GM13977 (cell line): ENCODE measurements at places on chromosomes 5 and 9.
A peak's percentile ranks its signal among the peaks of the same experiment; 100 is the strongest.

DNA sequence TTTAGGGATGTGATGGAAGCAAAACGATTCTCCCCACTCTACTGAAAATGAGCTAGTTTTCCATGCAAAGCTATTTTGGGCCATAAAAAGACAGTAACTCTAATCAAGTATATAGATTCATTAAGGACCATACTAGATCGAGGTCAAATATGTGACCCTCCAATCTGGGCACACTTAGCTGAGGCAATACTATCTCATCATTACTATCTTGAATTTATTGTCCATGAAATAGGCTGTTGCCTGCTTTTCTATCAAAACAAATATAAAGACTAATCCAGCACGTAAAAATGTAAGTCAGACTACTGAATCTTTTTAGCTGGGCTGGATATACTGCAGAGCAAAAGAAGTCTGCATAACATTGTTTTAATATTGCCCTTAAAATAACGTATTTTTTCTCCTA is 943.1 kb downstream of the NR2F1-AS1 start:
- no peak for DNase-seq

- DNase-seq = no peak
Observed at GRCh38 chr9:115042781-115043509, 75.0 kb downstream of the TNC start.

DNA sequence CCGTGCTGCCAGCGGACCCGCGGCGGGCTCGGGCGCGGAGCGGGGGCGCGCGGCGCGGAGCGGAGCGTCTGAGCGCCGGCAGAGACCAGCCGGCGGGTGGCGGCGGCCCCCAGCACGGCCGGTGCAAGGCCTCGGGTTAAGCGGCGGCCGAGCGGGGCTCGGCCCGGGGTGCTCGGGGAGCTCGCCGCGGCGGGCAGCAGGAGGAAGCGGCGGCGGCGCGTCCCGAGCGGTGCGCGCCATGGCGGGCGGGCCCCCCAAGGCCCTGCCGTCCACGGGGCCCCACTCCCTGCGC is 150 bp downstream of the SNX30 start:
- DNase-seq = no peak

- no peak for DNase-seq
Observed at GRCh38 chr5:131791866-131792265, 5.0 kb downstream of the FNIP1 start.

- peak; percentile 92 for DNase-seq
Observed at GRCh38 chr9:129383561-129384490, 205.8 kb upstream of the IER5L start.

DNA sequence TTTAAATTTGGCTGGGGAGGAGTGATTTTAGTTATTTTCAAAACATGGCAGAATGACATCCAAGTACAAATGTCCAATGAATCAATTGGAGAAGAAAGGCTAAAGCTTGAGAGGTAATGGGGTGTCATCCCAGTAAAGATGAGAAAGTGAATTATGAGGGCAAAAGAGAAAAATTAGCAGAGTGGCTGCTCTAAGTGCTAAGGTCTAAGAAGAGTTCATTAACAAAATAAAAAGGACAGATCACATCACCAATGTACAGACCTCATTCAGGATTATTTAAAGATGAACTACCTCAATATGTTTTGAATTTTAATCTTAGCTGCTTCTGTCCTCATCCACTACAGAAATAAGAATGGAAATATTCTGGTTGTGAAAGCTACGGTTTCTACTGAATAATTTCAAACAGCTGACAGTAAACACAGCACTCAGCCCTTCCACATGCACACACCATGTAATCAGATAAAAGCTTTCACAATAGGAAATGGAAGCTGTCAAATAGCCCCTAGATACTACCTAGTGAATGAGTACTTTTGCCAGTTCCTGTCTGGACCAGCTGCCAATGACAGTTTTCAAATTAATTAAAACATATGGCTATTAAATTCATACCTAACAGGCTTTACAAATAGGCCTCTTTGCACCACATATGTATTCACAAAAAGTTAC is 171.5 kb downstream of the SSBP2 start:
- no peak for DNase-seq

GRCh38 chr5:32163785-32164184 is 10.3 kb downstream of the GOLPH3 start:
- DNase-seq = peak; percentile 29

GRCh38 chr5:136084698-136085097 is 47.9 kb upstream of the SMAD5 start:
- DNase-seq = no peak

GRCh38 chr5:40309851-40310250 is 369.9 kb upstream of the PTGER4 start:
- DNase-seq = no peak

GRCh38 chr9:5841771-5842573 is 9.1 kb upstream of the ERMP1 start:
- DNase-seq = no peak

DNA sequence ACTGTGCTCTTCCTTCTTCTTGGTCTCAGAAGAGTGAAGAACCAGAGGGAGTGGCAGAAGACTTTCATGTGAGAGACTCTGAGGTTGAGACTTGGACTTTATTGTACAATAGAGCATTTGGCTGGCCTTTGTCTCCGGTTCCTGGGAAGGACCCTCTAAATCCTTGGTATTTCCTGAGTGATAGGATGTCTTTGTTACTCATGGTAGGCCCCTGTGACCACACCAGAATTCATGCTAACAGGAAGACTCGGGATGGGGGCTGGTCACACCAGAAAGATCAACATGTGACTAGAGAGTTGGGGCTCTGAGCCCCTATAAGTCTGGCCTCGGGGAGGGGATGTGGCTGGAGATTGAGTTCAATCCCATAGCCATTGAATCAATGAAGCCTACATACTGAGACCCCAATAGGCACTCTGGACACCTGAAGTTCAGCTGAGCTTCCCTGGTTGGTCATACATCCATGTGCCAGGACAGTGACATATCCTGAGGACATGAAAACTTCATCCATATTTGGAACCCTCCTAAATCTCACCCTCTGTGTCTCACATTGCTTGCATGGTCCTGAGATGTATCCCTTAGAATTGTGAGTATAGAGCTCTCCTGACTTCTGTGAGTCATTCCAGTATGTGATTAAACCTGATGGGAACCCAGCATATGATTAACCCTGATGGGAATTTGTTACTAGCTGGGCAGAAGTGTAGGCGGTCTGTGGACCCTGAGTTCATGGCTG is 201.7 kb downstream of the GADD45G start:
- no peak for DNase-seq

- no peak for DNase-seq
Observed at GRCh38 chr9:103514767-103515166, 519.6 kb downstream of the CYLC2 start.

- DNase-seq = no peak
Observed at GRCh38 chr9:92949266-92949982, 2.1 kb downstream of the FGD3 start.

DNA sequence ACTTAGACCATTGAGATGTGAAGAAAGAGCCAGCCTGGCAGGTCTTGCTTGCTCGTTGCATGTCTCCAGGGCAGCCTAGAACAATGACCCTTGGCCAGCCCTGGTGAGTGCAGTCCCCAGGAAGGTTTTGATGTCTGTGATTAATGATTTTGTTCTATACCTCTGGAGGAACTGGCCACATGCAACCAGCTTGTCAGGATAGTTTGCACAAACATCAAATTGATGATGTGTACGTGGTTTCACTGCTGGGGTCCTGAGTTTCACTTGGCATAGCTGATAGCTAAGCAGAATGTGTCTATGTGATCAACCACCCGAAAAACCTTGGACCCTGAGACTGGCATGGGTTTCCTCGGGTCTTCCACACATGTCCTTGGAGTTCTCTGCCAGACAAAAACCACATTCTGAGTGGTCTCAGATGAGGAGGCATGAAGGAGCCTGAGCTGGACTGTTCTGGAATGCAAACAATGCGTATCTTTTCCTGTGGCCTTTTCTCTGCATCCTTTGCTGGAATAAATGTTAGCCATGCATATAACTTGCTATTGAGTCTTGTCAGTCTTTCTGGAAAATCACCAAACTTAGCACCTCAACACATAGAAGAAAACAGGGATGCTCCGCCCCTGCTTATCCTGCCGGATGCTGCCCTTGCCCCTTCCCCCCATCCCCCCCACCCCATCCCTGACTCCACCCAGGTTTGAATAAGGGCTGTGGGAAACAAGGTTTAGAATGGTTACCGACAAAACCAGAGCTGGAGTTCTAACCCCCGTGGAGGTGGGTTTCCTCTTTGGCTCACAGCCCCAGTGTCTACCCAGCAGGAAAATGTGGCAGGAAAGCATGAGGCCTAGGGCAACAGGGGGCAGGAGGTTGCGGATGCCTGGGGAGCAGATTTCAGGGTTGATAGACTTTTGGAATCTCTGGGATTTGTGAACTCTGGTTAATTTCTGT is 50.1 kb upstream of the ANKRD33B start:
- no peak for DNase-seq

DNA sequence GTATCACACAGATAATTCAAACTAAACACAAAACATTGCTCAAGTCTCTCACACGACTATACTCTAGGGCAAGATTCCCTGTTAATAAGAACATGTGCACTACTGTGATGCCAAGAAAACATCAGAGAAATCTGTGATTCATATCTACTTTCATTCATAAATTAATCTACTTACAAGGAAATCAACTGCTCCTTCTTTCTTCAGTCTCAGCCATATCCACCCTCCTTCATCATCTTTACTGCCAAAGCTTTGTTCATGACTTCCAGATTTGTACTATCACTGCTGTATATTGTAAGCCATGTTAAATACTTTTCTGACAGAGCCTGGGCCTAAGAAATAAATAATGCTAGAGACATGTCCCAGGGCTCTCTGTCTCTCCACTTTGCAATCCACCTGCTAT is 35.1 kb downstream of the CTNNAL1 start:
- DNase-seq = no peak

GRCh38 chr5:95331358-95331757 is 46.5 kb upstream of the MCTP1 start:
- DNase-seq = no peak

- DNase-seq = no peak
Observed at GRCh38 chr5:147555176-147555575, 45.3 kb upstream of the DPYSL3 start.

DNA sequence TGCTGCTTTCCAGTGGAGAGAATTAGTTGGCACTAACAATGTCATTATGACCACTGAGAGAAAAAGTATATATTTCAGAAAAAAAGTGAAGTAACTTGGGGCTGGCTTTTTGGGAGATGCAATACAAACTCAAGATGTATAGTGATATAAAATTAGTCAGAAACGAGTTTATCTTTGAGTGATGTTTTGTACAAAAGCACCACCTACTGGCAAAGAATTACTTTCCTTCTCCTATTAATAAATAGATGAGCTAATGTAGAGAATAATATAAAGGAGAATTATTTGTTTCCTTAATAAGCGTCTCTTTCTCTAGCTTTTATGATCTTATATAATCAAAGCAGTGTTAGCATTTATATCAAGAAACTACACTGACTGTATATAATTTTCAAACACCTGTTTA is 158.8 kb downstream of the MEF2C start:
- DNase-seq = no peak

GRCh38 chr5:168086104-168086610 is 205.3 kb upstream of the WWC1 start:
- DNase-seq = no peak

GRCh38 chr5:34680896-34681295 is 24.8 kb downstream of the RAI14 start:
- DNase-seq = no peak

GRCh38 chr5:141941307-141941706 is 16.7 kb downstream of the PCDH12 start:
- no peak for DNase-seq

GRCh38 chr9:19174127-19174912 is 47.0 kb upstream of the PLIN2 start:
- DNase-seq = peak; percentile 74

DNA sequence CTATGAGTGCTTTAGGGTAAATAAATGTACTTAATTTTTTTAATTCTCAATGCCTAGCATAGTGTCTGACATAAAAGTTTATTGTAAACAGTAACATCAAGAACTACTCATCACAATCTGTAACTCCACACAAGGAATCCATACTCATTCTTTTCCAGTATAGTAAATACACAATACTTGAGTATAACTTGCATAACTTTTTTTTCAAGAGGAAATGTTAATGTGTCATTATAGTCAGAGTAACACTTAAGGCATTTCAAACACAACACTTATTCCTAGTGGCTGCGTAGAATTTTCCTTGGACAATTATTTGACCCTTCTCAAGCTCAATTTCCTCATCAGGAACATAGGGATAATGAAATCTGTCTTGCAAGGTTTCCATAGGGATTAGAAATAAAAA is 584.3 kb downstream of the CAAP1 start:
- DNase-seq = no peak

DNA sequence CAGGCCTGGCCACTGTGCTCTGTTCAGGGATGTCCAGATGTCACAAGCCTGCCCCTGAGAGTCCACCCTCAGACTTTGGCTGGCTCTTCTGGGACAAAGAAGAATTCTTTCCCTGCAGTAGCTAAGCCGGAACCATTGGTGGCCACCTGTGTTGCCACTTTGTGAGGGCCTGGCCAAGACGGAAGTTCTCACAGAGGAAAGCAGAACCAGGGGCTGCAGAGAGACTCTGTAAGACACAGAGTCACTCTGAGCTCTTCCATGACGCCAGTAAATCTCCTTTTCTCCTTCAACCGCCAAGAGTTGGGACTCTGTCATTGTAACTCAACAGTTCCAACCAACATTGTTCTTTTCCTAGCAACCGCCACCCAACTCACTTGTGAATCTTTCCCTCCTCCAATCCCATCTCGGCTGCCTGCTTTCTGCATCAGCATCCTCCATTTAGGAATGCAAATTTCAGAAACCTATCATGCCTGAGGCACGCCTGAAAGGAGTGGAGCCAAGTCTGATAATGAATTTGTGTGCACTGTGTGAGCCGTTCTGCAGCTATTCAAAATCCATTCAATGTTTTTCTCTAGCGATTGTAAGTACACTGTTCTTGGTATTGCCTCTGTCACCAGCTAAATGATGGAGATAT is 37.8 kb upstream of the ATP6V1G1 start:
- DNase-seq = no peak

GRCh38 chr9:133987446-133987788 is 4.7 kb downstream of the VAV2 start:
- no peak for DNase-seq

DNA sequence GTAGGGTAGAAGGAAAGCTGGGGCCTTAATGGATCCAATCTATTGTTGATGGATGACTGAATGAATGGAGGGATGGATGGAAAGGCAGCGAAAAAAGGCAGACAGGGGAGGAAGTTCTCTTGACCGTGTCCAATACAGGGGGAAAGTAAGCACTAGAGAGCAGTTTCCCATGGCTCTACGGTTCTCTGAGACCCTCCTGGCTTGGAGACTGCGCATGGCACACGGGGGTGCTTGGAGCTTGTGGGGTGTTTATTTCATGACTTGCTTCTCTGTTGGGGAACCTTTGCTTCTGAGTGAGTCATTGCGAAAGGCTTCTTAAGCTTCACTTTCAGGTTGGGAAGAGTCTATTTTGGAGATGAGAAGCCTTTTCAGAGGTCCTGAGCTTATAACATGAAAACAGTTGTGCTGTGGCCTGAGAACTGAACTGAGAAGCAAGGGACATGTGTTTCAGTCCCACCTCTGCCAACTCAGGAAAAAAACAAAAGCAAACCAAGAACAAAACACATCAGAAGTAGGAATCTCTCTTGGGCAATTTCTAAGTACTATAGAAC is 12.8 kb upstream of the TEX48 start:
- DNase-seq = peak; percentile 36
